ENCODE measurements at places on chromosomes 13 and 19.

DNA sequence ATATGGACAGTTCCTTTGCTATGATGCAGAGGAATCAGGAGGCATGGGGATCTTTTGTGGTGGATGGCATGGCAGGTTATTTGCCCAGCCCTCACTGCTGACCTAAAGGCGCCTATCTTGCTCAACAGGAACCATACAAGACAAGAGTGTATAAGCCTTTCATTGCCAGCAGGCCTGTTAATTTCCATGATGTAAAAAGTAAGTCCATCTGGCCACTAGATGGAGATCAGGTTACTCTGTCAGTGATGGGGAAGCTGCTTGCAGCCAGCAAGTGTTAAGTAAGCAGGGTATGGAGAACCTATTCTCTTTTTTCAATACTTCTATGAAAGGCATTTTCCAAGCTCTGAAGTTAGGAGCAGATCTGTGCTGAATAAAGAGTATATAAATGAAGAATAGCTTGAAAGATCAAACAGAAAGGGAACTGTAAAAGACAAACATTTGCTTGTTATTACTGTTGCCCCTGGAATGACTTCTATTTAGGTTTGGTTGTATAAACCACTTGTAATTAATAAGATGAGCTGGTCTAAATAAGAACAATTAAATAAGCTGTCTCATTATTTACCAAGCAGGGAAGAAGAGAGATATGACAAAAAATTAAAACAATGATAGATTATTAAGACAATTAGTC lies 210.9 kb downstream of the RGCC start:
- no peak for DNase-seq

GRCh38 chr13:112626124-112626523 lies 38.2 kb upstream of the TUBGCP3 start:
- no peak for DNase-seq

GRCh38 chr19:37953171-37953917 lies 46.3 kb downstream of the SIPA1L3 start:
- DNase-seq: no peak

GRCh38 chr13:40319699-40320579 lies 346.5 kb downstream of the FOXO1 start:
- no peak for DNase-seq

DNA sequence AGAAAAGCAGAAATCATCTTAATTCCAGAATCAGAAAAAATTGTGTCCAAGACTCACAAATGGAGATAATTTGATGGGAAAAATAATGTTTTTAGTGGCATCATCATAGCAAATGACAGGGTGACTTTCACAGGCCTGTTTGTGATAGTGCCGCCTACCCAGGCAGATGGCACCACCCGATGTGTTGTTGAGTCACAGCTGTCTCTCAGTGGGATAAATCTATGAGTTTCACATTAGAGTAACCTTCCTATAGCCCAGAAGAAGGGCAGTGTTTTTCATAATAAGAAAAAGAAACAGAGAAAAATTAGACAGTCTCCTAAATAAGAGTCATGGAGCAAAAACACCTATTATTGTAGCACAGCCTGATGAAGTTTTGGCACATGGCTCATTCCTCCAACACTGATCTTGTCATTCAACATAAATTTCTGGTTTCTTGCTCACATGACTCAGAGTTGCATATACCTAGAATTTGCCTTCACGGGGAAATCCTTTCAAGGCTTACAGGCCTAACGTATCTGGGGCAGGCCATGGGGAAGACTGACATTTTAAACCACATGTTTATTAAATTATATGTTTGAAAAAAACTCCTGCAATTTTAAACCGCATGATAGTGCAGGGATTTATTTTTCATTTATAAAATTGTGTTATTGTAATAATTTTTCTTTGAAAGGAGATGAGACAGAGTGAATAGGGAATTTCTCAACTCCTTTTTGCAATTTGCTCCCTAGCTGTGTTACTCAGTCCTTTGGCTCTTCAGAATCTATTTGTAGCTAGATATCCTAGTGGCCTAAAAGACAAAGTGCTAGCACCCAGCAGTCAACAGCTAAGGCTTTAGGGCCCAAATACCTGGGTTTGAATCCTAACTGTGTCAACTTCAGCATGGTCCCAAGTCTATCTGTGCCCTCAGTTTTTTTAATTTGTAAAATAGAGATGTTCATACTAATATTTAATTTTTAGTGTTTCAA lies 393.7 kb downstream of the NDFIP2 start:
- DNase-seq: no peak

DNA sequence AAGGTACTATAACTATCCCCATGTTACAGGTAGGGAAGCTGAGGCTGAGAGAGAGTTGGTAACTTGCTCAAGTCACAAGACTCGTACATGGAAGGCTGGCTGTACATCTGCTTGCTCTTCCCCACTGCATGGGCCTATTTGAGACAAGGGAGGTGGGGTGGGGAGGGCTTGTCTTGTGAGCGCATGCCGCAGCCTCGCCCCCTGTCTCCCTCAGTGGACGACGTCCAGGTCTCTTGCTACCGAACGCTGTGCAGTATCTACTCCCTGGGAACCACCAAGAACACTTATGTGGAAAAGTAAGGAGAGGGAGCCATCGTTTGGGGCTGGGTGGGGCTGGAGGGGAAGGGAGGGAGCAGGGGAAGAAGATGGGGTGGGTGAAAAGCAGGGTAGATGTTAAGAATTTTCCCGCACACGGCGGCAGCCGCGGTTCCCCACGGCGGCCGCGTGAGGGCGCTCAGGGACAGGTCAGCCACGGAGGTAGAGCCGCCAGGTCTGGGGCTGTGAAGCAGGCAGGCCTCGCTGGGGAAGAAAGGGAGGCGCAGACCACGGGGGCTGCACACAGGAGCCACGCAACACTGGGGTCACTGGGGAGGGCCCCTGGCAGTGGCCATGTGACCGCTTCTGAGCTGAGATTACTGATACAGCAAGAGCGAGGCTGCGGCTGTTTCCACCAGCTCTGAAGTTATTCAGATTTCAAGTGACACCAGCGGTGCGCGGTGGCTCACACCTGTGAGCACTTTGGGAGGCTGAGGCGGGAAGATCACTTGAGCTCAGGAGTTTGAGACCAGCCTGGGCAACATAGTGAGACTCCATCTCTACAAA lies 81.5 kb downstream of the RYR1 start:
- peak; percentile 41 for DNase-seq

DNA sequence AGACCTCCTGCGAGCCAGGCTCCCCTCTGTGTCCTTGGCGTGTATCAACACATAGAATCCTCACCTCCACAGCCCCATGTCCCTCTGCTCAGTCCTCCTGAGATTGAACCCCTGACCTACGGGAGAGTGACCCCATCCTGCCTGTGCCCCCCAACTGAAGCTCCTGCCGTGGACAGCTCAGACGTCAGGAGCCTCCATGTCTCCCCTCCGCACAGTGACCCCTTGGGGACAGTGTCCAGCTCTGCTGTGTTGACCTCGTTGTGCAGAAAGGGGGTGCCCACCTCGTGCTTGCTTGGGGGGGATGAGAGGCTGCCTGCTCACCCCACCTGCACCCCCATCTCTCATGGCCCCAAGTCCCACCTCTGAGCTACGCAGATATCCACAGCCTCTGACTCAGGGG lies 490 bp upstream of the SIGLEC9 start:
- no peak for DNase-seq

DNA sequence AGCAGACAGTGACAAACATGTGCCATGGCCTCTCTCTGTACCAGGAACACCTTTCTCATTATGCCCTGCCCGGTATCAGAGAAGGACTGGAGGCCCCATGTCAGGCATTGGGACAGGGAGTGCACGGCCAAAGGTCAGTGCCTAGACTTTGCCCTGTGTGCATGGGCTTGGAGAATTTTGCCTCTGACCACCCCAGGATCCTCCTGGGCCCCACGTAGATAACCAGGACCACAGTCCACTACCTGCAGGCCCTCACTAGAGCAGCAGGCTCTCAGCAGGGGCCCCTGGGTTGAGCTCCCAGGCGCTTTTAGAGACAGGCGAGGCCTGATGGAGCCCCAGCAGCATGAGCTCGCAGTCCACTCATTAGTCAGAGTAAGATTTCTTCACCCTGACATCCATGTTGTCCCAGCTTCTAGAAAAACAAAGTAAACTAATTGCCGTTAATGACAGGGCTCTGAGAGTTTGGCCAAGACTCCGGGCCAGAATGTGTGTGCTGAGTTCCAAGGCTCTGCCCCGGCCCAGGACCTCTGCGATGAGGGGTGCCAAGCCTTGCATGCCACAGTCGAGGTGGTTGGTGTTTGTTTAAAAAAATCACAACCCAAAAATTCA lies 42.7 kb downstream of the CAPN12 start:
- DNase-seq: no peak

DNA sequence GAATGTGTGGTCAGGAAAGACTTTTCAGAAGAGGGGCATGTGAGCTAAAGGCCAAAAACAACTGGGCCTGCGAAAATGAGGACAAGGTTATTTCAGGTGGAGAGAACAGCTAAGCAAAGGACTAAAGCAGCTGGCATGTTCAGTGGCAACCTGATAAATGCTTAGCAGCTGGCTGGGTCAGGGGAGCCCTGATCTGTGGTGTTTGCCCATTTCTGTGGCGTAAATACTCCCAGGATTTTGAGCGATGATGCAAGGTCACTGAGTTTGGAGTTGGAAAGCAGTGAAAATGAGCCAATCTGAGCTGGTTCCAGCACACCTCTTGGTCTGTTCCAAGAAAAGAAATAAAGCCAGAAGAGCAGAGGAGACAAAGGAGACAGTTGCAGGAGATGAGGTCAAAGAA lies 704.3 kb downstream of the UQCRFS1 start:
- DNase-seq: no peak

- DNase-seq: no peak
Observed at GRCh38 chr19:35285095-35285449, 2.7 kb downstream of the HAMP start.

- no peak for DNase-seq
Observed at GRCh38 chr13:31631071-31631470, 108.3 kb upstream of the RXFP2 start.

DNA sequence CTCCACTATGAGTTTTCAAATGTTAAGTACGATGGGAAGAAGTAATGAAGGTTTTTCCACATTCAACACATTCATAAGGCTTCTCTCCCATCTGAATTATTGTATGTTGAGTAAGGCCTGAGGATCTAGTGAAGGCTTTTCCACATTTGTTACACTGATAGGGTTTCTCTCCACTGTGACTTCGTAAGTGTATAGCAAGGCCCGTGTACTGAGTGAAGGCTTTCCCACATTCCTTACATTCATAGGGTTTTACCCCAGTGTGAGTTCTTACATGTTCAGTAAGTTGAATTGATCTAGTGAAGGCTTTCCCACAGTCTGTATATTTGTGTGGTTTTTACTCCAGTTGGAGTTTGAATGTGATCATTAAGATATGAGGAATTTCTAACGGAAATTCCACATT lies 44.4 kb downstream of the ZNF846 start:
- DNase-seq: no peak

- no peak for DNase-seq
Observed at GRCh38 chr13:68234274-68234673, 1004.1 kb upstream of the PCDH9 start.

GRCh38 chr19:17441241-17442021 lies 7.0 kb downstream of the TMEM221 start:
- no peak for DNase-seq

- no peak for DNase-seq
Observed at GRCh38 chr13:45073809-45074208, 46.5 kb upstream of the GTF2F2 start.

GRCh38 chr19:5664515-5664914 lies 15.8 kb downstream of the MICOS13 start:
- DNase-seq: no peak

DNA sequence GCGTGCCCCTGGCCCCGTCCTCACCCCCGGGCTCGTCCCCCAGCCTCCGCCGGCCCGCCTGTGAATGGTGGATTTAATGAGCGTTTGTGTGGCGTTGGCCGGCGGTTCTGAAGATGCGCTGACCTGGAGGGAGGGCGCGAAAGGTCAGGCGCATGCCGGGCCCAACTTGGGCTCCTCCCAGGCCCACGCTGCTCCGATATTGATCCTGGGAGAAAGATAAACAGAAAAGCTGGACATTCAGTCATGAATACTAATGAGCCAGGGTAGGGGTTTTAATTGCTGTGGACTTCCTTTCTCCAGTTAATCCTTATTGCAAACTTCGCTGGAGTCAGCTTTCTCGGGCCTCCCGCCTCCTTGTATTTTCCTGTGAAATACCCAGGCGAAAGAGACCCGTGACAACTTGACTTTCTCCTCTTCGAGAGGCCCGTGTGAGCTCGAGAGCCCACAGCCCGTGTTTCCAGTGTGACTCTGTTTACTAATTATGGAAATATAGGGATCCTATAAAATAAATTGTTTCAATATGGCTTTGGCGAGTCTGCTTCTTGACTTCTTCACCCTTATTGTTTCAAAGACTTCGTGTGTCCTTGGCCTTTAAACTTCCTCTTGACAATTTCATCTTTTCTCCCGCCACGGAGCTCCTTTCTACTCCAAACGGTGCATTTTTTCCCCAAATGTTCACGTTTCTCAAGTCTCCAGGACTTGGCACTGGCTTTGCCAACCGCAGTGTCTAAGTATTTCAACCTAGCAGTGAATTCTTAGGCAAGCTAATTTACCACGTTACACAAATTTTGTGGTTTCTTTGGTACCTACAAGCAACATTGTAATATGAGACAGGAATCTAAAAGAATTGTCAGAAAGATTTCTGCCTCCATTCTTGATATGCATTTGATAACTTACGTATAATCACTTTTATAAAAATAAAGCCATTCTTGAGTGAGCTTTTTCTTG lies 10.5 kb downstream of the ZIC2 start:
- no peak for DNase-seq

- no peak for DNase-seq
Observed at GRCh38 chr19:41601771-41602170, 25.1 kb downstream of the CEACAM4 start.

GRCh38 chr19:35133826-35134225 lies 1.0 kb downstream of the LGI4 start:
- no peak for DNase-seq

GRCh38 chr13:114320065-114320464 lies 5.8 kb downstream of the CHAMP1 start:
- no peak for DNase-seq

DNA sequence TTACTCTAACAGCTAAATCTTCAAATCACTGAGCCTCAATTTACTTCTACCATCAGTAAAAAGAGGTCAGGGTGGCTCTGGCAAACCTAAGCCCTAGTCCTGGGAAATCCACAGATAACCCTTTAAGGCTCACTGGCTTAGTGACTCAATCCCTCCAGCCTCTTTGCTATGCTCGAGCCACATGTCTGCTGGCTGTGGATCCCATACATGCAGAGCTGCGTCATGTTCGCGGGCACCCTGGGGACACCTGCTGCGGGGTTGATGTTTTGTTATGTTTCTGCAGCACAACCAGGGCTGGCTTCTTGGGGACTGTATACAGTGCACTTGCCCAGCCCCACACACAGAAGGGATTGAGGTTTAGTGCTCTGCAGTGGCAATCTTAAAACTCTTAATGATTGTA lies 41.6 kb upstream of the C13orf42 start:
- no peak for DNase-seq
